Suppressor macrophage treated with lipopolysaccharide for 1 hour (primary cell): ENCODE measurements at places on chromosomes 12 and 14.

DNA sequence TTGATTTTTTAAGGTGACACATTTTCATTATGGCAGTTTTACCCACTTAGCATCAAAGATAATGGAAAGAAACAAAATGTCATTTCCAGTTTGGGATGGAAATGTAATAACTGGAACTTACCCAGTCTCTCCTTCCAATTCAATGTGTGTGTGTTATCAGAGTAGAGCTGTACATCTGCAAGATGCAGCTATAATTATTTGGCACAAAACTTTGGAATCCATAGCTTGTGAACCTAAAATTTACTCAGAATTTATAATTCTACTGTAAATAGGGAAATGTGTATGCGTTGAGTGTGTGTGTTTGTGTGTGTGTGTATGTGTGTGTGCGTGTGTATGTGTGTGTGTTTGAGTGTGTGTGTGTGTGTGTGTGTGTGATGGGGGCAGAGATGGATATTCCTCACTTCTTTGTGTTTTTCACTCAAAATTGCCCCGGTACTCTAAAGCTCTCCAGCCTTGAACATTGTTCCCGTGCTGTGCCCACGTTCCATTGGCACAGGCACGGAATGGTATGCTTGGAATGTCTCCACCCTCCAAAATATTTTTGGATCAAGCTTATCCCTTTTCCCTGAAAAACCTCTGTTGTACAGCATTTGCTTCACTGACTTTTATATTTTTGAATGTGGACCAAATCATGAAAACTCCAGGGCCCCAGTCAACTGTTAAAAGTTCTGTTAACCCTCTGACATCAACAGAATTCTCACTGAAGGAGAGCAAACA, 150.2 kb upstream of the BMP4 start:
- DNase-seq = no peak

GRCh38 chr12:62438098-62438692, 28.4 kb upstream of the MON2 start:
- DNase-seq = peak; percentile 78

DNA sequence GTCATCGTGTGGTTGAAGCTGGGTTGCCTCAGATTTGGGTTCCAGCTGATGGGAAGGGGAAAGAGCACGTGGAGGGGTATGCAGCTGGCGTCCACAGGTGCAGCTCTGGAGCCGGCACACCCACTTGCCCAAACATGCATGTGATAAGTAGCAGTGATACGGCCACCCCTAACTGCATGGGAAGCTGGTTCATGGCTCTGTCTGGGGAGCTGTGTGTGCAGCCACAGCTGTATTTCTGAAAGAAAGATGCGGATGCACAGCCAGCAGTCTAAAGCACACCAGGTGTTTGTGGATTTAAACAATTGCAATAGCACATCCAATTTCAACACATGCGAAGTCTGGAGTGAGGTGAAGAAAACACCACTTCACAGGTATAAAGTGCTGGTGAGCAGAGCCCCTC, 181.4 kb downstream of the EFCAB11 start:
- no peak for DNase-seq

DNA sequence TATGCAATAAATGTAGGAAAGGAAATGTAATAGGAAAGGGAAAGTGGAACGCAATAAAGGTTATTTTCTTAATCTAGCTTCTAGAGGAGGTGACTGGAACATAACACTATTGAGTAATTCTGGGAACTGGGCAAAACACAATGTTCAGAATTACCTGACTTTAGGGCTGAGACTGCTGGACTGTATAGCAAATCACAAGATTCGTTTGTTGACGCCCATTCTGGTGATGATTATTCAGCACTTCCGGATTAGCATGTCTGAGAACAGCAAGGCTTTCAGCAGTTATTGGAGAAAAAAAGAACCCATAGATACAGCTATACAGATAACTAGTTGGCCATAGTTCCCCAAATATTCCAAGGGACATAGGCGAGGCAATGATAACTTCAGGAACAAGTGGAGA, 2.3 kb upstream of the KLRD1 start:
- no peak for DNase-seq

- DNase-seq = no peak
Measured at GRCh38 chr12:40015345-40015744, 90.5 kb downstream of the SLC2A13 start.

DNA sequence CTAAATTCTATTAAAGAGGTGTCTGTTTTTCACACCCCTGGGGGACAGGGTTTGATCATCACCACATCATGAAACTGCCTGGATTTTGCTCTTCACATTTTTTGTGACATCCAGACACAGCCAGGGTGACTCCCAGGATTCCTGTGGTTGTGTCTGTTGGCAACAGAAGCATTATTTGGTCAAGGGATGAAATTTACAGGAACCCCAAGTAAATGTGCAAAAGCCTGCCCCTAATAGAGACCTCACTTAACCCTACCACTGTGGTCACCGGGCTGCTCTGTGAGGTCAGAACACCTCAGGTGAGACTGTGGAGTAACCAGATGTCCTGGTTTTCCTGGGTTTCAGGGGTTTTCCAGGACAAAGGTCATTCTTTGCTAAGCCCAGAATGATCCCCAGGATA, 103.8 kb downstream of the DAD1 start:
- no peak for DNase-seq

DNA sequence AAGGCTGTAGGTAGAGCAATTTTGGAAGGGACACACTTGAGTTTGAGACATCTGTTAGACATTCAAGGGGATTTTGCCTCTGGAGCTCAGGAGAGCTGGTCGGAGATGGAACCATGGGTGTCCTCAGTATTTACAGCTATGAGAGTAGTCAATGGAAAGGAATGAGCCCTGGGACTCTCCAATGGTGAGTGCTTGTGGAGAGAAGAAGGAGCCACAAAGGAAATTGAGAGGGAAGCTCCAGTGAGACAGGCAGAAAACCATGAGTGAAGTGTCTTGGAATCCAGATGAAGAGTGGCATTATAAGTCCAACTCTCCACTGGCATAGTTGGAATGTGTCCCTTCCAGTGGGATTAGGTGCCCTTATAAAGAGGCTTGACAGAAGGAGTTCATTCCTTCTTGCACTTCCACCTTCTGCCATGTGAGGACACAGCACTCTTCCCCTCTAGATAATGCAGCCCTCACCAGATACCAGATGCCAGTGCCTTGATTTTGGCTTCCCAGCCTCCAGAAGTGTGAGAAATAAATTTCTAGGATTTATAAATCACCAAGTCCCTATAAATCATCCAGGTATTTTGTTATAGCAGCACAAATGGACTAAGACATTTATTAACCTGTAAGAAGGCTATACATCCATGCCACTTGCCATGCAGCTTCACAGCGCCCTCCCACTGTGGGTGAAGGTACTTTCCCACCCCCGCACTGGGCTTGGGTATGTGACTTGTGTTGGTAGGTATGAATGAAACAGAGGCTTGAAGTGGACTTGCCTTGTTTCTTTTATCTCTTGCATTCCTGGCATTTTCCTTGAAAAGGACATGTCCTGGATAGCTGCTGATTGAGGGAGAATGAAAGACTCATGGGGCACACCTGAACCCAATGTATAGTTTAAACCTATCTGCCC, 27.3 kb downstream of the LLPH start:
- DNase-seq = no peak

DNA sequence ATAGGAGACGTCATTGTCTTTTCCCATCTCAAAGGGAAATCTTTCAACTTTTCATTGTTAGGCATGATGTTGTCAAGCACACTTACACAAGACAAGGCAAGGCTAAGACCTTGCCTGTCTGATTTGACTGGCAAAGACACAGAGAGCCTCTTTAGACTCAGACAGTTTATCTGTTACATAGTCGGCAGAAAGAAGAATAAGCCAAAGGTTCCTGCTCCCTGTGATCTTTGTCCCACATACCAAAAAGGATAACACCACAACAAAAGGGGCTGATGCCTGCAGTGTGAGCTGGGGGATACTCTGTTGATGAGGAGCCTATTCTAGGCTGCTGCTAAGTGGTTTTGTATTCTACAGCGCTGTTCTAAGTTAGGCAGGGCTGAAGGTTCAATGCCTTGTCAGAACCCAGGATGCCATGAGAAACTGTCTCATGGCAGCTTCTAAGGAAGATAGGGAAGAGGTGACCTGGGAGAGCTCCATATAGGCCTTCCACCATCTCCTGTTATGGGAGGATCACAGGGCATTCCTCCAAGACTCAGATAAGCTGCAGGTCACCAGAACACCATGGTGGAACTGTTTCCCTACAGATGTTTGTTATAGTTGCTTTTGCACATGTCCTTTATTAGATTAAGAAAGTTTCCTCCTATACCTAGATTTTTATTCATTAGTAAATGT, 12.7 kb downstream of the ERC1 start:
- DNase-seq = no peak

DNA sequence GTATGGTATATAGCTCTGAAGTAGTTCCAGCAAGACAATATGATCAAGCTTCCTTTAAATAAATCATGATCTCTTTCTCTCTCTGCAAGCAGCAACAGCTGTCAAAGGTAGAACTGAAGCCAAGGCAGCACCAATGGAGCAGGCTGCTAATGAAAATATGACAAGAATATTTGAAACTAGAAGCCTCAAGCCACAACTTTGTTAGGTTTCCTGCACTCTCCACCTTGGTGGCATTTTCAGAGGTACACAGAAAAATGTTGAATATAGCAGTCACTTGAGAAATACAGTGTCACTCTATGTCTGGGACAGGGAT, 43.8 kb upstream of the PSMA6 start:
- no peak for DNase-seq

- no peak for DNase-seq
Measured at GRCh38 chr14:104705340-104706047, 16.1 kb downstream of the INF2 start.

DNA sequence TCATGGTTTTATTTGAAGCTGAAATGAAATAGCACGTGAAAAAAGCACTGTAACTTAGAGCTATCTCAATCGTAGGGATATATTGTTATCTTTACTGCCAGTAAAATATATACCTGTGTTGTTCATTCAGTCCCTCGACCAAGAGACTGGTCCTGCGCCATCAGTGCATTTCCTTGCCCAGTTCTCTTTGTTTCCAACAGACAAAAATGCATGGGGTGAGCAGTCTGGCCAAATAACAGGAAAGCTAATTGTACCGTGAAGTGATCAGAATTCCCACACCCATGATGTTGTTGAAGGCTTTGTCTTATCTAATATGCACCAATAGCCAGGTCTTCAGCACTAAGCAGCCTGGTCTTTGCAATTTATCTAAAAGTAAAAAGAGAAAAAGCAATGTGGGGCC, 477.1 kb upstream of the GARIN6 start:
- no peak for DNase-seq

GRCh38 chr12:130557201-130557600, 158.9 kb downstream of the RIMBP2 start:
- no peak for DNase-seq

DNA sequence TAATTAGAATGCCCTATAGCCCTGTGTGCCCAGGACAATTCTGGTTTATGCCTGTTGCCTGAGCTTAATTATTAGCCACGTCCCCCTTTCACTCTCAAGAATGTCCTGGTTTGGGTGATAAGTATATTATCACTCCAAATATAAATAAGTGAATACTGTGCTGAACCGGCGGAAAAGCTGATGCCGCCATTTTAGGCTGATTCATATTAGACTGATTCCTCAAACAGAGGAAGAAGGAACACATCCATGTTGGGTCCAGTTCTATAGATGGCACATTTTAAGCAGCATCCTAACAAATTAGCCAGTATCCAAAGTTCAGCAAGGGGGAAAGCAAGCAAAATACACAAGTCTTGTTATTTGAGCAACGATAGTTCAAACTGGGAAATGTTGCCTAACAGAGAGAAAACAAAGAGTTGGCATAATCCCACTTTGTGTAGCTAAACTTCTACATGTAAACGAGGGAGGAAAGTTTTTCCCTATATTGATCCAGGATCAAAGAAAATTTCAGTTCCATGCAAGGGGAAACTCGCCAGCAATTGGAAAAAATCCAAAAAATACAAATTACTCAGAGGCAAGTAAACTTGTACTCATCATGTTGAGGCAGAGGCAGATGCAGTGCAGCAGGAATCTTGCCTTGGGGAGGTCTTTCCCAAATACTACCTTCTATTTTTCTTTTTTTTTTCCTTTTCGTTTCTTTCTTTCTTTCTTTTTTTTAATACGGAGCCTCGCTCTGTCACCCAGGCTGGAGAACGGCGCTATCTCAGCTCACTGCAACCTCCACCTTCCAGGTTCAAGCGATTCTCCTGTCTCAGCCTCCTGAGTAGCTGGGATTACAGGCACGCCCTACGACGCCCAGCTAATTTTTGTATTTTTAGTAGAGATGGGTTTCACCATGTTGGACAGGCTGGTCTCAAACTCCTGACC, 96.2 kb downstream of the ITPR2 start:
- DNase-seq = no peak

- DNase-seq = peak; percentile 22
Measured at GRCh38 chr12:27607591-27607990, 83.6 kb downstream of the PPFIBP1 start.

- DNase-seq = no peak
Measured at GRCh38 chr14:56338674-56339073, 220.5 kb downstream of the PELI2 start.

- peak; percentile 90 for DNase-seq
Measured at GRCh38 chr12:124026755-124027745, 54.0 kb downstream of the ZNF664 start.

DNA sequence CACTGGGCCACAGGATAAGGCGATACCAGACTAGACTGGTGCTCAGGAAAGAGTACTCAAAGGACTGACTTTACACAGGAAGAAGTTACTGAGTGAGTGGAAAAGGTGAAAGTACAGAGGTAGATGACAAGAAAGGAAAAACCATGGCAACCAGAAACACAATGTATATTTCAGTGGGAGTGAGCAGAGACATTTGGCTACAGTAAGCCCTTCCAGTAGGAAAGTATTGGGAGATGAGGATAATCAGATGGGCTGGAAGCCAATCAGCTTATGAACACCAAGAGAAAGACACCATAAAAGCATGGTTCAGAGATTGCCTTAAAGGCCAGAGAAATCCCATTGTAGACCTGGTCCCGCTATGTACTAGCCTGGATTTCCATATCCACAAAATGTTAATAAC, 51.6 kb downstream of the TMTC1 start:
- no peak for DNase-seq

GRCh38 chr12:18998343-18999261, 130.9 kb upstream of the PLEKHA5 start:
- DNase-seq = no peak

- DNase-seq = no peak
Measured at GRCh38 chr12:126781593-126781992, 1485.4 kb upstream of the TMEM132C start.

GRCh38 chr14:35221462-35221861, 70.7 kb upstream of the PSMA6 start:
- DNase-seq = no peak

DNA sequence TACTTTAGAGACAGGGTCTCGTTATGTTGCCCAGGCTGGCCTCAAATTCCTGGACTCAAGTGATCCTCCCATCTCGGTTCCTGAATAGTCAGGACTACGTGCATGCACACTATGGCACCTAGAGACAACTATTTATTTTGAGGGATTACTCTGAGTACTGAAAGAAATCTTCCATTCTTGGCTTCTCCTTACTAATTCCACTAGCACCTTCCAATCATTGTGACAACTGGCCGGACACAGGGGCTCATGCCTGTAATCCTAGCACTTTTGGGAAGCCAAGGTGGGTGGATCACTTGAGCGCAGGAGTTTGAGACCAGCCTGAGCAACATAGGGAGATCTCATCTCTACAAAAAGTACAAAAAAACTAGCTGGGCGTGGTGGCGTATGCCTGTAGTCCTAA, 42.1 kb upstream of the MTERF2 start:
- DNase-seq = no peak
